ENCODE measurements at places on chromosomes 7 and 10.
A peak's percentile ranks its signal among the peaks of the same experiment; 100 is the strongest.

DNA sequence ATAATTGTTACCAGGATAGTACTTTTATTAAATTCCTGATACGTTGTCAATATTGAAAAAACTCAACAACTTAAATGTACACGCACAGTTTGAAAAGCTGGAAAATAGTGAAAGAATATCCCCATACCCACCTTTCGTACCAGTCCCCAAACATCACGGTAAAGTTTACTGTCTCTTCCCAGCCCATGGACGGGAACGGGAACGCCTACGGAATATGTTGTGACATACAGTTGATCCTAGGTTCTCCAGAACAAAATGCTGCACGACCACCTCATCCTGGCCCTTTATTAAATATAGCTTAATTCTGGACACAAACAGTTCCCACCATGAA, 527 bp upstream of the BCAP29 start:
- no peak for DNase-seq

DNA sequence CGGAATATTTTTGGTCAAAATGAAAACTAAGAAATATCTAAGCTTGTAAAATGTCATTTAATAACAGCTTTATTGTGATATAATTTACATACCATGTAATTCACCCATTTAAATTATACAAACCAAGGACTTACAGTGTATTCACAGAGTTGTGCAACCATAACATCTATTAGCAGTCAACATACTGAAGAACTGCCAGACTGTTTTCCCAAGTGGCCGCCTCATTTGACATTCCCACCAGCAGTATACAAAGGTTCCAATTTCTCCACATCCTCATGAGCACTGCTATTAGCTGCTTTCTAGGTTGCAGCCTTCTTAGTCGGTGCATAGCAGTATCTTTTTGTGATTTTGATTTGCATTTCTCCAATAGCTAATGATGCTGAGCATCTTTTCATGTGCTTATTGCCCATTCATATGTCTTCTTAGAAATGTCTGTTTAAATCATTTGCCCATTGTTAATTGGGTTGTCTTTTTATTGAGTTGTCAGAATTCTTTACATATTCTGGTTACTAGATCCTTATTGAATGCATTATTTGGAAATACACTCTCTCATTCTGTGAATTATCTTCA, 153.0 kb upstream of the FGFR2 start:
- no peak for DNase-seq

GRCh38 chr7:134462337-134462925, 3.5 kb upstream of the AKR1B1 start:
- DNase-seq = peak; percentile 84

GRCh38 chr7:135862586-135863340, 114.2 kb upstream of the FAM180A start:
- DNase-seq = no peak

- no peak for DNase-seq
Measured at GRCh38 chr10:1214882-1215540, 158.8 kb downstream of the WDR37 start.

DNA sequence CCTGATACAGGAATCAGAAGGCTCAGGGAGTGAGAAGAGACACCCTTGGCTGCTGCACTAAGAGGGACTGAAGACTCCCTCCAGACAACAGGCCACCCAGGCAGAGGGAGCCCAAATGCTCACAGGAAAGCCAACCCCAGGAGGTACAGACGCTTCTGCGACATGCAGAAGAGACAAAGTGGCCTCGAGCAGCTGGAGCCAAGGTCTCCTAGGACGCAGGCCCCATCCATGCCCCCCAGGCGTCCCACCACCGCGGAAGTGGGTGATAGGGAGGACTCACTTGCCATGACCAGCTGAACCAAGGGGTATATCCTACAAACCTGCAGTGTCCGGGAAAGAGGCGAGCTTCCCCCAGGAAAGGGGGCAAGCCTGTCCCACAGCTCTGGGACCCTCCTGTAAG, 56.9 kb downstream of the CTBP2 start:
- DNase-seq = no peak

DNA sequence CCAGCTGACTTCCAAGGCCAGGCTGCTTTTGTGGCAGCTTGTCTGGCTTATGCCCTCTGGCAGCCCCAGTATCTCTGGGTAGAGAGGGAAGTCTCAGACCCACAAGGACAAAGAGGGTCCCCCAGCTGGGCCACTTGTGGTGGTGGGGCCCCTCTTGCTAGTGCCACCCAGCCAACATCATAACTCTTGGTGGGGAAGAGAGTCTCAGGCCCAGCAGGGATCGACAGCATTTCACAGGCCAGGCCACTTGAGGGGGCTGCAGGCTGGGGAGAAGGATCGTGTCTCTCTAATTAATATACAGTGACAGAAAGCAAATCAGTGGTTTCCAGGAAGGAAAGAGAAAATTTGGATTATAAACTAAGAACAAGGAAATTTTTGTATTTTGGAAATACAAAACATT, 76.0 kb downstream of the TYW1B start:
- DNase-seq = peak; percentile 13

GRCh38 chr10:15824498-15824897, 35.8 kb downstream of the MINDY3 start:
- DNase-seq = peak; percentile 36

GRCh38 chr10:131829156-131829930, 71.5 kb upstream of the PPP2R2D start:
- DNase-seq = no peak

GRCh38 chr7:45592230-45592991, 18.2 kb downstream of the ADCY1 start:
- DNase-seq = no peak

- no peak for DNase-seq
Measured at GRCh38 chr10:75773813-75774782, 342.7 kb downstream of the LRMDA start.

DNA sequence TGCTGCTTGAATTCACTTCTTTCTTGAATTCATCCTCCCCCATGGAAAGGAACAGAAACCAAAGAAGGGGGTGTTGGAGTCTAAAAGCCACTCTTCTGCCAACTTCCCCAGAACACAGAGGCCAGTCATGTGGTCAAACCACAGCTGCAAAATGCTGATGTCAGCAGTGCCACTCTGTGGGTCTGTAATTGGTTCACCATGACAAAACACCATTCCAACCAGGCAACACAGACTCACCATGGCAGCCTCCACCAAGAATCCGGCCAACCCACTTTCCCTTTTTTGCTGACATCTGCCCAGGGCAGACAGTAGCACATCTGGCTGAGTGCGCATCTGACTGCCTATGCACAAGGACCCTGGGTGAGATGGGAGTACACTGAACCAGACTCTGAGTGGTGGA, 16.8 kb downstream of the OSBPL3 start:
- no peak for DNase-seq

- no peak for DNase-seq
Measured at GRCh38 chr7:98278936-98279335, 2.5 kb upstream of the BRI3 start.

DNA sequence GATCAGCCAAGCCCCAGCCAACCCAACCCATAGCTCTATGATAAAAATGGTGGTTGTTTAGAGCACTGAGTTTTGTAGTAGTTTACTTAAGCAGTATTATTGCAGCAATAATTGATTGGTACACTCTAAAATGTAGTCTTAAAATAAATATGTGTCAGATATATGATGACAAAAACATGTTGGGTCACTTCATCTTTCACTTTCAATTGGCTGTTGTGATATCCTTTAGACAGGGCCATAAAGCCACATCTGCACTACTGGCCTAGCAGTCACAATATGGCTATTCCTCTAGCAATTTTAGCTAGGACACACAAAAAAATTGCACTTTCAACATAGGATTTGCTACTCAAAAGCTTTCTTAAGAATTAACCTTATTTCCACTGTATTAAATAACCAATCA, 5.9 kb upstream of the CAV1 start:
- no peak for DNase-seq

GRCh38 chr7:101580596-101580995, 48.5 kb downstream of the MYL10 start:
- no peak for DNase-seq

GRCh38 chr7:40923626-40924025, 779.3 kb downstream of the INHBA start:
- no peak for DNase-seq

- no peak for DNase-seq
Measured at GRCh38 chr7:75996476-75996875, 2.1 kb upstream of the TMEM120A start.

DNA sequence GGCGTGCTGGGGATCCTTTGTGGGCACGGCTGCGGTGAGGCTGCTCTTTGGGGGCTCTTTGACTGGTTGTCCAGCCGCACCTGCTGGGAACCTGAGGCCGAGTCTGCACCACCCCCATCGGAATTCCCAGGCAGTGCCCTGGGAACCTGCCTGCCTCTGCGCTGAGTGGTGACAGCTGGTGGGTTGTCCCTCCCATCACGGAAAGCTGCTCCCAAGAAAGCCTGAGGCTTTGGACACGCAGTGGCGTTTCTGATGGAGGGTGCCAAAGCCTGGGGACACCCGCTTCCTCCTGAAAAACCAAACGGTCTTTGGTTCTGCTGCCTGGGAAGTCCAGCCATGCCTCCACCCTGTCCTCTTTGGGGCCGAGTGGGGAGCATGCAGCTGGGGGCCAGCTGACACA, 21.4 kb upstream of the SHH start:
- no peak for DNase-seq

GRCh38 chr10:77604941-77605351, 32.7 kb downstream of the KCNMA1 start:
- DNase-seq = peak; percentile 38
